ENCODE measurements at places on chromosomes 2 and 18.

GRCh38 chr2:216059233-216059834 is 22.3 kb downstream of the PECR start:
- DNase-seq, result no peak

DNA sequence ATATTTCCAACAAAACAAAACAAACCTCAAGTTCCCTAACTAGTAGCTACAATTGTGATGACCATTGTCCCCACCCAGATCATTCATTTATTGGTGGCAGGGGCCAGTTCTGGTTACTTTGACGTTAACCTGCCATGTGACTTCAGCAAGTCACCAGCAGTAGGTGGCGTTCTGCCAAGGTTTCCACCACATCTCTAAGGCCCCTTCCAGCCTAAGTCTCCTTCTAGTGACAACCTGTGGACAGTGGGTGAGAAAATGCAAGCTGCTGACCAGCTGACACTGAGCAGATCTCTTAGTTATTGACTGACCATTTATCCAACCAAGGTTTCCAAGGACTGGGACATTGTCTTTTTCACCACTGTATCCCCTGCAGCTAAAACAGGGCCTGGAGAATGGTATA is 98.4 kb downstream of the GPR39 start:
- no peak for DNase-seq

GRCh38 chr18:35172451-35173035 is 68.3 kb upstream of the ZNF397 start:
- no peak for DNase-seq

DNA sequence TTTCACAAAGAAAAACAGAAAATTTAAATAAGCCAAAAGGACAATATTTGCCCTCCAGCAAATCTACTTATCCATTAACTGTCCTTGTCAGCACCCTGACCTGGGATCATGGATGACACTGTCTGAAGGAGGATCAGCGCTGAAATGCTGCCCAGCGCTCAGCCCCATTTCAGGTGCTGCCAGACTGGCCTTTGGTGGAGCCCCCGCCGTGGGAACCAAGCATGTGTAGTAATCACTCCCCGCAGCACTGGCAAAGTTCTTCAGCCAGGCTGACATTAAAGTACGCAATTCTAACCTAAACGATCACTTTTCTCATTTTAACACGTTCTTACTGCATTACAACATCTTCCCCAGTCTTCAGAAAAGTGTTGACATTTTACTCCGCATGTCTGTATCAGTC is 108.6 kb upstream of the GPC1 start:
- DNase-seq, result no peak

DNA sequence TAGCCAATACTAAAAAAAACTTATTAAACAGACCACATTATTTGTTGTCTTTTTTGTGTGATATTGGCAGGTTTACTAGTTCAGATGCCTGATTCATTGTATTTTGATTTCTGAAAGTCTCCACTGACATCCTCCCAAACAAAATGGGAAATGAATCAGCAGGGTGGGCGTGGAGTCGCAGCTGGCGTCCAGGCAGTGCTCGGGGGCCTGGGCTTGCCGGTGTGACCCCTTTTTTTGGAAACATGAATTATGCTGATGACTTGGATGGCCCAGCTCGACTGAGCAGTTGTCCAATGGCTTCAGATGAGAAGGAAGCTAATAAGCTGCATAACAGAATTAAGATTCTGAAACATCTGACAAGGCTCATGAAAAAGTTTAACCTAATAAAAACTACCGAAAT is 1.7 kb upstream of the KCNG2 start:
- DNase-seq, result no peak

GRCh38 chr2:226115102-226115831 is 684.4 kb downstream of the IRS1 start:
- DNase-seq, result no peak

DNA sequence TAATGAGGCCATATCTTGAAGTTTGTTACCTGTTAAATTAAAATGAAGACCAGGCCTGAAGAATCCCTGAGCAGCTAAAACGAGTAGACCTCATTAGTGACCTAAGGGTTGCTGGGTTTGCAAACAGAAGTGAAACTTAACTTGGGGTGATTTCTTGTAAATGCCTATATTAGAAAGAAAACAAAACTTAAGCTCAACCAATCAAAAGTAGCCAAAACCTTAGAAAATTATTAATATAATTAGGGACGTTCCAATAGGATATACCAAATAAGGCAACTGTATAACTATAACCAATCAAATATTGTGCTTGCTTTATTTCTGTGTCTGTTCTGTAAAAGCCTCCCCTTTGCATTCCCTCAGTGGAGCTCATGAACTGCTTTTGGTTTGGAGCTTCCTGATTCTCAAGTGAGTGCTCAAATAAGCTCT is 137.9 kb upstream of the VRK2 start:
- DNase-seq, result no peak

GRCh38 chr18:53603276-53603675 is 621.2 kb downstream of the MBD2 start:
- no peak for DNase-seq

Measured in NCI-H526 treated with DMSO at 0.1 percent for 48 hours (cell line).